Motor neuron (in vitro differentiated cells): ENCODE measurements at places on chromosomes 16 and 17.

DNA sequence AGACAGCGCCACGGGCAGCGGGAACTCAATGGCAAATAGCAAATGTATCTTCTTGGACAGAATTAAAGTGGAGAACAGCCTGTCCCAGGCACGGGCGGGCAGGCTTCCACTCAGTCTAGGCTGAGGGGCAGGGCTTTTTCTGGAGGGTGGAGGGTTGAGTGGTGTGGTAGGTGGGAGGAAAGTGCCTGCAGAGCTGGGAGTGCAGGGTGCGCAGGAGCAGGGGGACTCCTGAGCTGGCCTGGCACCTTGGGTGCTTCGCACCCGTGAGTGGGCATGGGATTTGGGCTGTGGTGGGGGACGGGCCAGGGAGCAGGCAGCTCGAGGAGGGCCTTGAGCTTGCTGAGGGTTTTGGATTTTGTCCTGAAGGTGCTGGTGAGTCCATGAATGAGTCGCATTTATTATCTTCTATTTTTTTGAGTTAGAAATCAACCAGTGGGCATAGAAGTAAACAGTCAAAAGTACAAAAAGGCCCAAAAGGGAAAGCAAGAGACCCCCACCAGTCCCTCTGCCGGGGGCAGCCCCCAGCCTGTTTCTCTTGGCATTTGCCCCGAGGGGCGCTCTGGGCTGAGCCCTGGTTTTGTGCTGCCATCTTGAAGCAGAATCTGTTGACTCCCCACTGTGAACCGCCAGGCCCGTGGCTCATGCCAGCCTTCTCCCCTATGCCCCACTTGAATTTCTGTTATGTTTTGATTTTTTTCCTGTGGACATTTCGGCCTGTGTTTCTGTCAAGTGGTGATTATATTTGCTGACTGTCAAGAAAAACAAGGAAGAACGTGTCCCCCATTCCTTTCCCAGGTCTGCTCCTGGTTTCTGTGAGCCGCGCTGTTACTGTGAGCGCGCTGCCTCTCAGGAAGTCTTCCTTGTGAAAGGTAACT, 8.2 kb downstream of the ADORA2B start:
- no peak for ATAC-seq

DNA sequence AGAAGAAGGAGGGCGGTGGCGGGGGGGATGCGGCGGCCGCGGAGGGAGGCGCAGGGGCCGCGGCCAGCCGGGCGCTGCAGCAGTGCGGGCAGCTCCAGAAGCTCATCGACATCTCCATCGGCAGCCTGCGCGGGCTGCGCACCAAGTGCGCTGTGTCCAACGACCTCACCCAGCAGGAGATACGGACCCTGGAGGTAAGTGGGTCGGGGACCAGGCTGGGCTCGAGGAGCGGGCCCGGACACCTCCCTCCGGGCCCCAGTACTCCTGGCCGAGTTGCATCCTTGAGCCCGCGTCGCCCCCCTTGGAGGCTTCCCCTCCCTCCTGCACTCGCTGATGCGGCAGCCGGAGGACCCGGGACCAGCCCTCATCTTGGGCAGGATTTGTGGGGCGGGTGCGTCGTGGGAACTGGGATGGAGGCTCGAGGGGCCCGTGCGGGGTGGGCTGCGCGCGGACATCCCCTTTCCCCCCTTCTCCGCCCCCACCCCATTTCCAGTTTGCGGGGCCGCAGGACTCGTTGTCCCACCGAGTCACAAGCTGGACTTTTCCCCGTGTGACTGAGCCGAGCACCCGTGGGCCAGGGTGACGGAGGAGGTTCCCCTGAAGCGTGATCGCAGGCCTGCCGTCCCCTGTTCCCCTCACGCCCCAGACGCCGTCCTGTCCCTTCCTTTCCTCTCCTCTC, 572 bp downstream of the KSR1 start:
- ATAC-seq = peak; percentile 37

- peak; percentile 39 for ATAC-seq
These were observed 3.1 kb downstream of the NATD1 start for GRCh38 chr17:21249920-21250703.

GRCh38 chr16:89031715-89032659, 55.0 kb upstream of the CBFA2T3 start:
- ATAC-seq = no peak

DNA sequence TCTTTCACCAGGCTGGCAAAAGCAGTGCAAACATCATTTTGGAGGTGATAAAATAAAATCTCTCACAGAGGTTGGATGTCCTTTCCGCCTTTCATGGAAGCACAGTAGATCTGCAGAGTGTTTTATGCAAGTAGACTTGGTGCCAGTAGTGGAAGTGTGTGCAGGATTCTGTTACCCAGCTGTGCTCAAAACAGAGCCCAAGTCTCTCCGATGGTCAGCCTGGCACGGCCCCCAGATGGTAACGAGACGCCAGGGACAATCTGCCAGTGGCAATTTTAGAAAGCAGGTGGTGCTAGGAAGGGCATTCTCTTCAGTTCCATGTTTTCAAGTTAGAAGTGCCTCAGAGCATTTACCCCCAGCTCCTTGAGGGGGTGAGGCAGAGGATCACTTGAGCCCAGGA, 1.5 kb upstream of the MTHFSD start:
- no peak for ATAC-seq

DNA sequence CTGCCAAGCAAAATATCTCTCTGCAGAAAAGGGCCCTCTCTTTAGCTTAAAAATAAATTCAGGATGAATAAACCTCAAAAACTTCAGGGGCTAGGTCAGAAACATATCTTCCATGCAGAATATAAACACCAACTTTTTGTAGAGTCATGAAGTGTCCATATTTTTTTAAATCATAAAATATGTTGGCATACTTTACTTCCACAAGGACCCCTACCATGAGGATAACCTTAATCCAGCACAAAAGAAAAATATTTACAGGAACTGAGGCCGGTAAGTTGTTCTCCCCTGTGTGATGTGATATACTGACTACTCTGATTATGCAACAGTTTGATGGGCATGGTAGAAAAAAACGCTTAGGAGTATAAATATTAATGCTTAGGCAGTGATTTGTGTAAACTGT, 264.8 kb upstream of the CDH11 start:
- ATAC-seq = no peak

- ATAC-seq = peak; percentile 26
These were observed 401.6 kb upstream of the CDH11 start for GRCh38 chr16:65523283-65523944.

DNA sequence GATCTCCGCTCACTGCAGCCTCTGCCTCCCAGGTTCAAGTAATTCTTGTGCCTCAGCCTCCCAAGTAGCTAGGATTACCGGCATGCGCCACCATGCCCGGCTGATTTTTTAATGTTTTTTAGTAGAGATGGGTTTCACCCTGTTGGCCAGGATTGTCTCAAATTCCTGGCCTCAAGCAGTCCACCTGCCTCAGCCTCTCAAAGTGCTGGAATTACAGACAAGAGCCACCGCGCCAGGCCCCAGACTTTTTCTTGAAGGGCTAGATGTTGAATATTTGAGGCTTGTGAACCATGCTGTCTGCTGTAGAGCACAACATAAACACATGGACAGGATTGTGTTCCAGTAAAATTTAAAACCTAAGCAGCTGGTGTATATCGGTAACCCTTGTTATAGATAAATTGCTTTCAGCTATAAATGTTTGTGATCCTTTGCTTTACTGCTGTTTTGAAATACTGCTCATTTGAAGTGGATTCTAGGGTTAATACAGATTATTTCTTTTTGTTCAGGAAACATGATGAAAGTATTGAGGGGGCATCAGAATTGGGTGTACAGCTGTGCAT, 12.4 kb downstream of the WSB1 start:
- ATAC-seq = peak; percentile 52

DNA sequence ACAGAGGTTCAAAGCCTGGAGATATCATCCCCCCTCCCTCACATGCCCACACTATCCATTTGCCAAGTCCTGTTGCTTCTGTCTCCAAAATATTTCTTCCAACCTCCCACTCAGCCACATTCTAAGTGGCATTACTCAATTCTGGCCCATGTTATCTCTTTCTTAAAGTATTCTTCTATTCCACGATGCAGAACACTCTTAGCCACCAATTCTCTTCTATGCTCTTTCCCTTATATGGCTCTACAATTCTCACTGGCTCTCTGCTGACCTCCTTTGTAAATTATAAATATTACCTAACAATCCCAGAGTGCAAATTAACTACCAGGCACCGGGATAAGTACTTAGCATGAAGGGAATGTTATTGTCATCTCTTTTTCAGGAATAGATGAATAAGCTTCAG, 82.4 kb downstream of the KCNJ2 start:
- ATAC-seq = no peak

DNA sequence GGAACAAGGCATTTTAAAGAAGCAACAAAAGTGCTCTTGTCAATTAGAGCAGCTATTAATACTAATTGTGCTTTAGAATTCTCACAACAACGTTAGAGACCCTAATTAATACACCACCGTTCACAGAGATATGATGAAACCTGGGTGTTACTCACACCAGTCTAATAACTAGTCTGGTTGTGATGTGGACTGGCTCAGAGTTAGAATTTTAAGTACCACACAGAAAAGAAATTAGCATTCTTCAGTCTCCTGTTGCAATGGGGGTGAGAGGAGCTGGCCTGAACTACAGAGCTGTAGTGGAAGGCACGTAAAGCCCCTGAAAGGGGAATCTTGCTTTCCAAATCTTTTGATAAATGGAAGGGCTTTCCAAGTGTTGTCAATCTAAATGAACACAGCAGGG, 240.8 kb upstream of the TOX3 start:
- no peak for ATAC-seq

- no peak for ATAC-seq
These were observed 13.7 kb upstream of the TMEM132E start for GRCh38 chr17:34565713-34566112.

DNA sequence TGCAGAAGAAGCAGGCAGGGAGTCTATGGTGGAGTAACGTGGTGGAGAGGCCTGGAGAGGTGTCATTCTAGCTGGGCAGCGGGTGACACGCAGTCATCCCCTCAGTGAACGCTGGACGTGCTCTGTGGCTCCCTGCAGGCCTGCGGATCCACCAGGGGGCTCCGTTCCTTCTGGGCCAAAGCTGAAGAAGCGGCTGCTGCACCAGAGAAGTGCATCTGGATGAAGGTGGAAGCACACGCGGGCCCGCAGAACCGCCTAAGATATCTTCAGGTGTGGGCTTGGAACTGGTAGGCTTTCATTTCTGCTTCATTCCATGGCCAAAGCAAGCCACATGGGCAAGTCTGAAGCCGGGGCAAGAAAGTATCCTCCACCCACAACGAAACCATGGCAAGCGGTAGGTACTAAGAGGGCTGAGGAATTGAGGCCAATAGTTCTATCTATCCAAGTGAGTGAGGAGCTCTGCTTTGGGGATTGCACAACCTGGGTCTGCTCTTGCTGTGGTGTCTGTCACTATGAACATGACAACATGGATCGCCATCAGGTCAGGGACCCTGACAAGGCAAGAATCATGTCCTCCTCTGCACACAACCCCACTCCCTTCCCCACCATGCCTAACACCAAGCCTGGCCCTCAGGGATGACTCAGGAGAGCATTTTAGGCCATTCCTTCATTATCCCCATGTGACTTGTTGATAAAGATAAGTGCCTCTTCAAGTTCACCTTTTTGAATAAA, 78.9 kb upstream of the FBXO47 start:
- no peak for ATAC-seq

DNA sequence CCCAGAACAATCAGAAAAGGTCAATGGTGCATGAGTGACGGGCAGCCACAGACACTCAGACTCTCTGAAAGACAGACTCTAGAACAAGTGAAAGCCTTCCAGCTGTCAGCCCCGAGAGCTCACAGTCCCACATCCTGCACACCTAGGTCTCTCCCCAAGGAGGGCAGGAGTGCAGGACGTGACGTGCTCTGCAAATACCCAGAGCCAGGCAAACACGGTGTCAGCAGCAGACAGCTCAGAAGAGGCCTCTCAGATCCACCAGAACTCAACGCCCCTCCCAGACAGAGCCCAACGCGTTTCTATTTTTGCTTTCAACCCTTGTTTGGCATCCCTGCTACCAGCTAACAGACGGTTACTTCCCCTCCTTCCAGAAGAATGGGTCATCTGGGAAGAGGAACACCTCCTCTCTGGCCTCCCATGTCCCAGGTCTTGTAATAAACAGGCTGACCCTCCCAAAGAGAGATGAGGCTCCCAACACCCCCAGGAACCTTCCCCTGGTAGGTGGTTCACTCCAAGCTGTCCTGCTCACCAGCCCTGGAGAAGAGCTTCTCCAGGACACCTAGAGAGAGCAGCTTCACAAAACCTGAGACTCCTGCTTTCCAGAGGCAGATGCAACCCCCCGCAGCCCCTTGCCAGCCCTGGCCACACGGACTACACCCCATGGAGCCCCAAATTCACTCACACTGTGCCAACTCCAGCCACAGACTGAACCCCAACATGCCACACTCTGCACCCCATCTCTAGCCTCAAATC, 7.6 kb downstream of the PITPNM3 start:
- no peak for ATAC-seq

DNA sequence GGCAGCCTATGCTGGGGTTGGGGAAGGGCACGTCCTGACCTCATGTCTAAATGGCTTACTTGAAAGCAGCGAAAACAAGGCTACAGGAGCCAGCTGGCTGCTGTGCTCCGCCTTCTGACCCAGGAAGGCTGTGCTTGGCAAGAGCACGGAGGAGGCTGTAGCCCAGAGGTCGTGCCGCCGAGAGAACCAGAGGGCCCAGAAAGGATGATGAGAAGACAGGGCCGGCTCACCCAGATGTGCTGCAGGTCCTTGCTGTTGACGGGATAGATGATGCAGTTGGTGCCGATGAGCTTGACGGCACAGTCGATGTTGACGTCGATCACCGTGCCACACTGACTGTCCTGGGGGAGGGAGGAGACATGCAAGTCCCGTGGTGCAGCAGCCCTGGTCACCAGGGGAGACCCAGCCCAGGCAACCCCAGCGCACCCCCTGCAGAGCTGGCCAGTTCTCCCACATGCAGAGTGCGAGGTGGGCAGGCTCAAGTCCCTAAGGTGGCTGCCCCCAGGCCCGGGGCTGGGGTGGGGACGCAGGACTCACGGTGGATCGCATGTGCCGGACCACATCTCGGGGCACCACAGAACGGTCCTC, 20.7 kb downstream of the SPHK1 start:
- ATAC-seq = no peak

GRCh38 chr17:38605411-38605840, 326 bp downstream of the SRCIN1 start:
- ATAC-seq = peak; percentile 52

GRCh38 chr16:46613352-46613751, 7.8 kb downstream of the SHCBP1 start:
- no peak for ATAC-seq

DNA sequence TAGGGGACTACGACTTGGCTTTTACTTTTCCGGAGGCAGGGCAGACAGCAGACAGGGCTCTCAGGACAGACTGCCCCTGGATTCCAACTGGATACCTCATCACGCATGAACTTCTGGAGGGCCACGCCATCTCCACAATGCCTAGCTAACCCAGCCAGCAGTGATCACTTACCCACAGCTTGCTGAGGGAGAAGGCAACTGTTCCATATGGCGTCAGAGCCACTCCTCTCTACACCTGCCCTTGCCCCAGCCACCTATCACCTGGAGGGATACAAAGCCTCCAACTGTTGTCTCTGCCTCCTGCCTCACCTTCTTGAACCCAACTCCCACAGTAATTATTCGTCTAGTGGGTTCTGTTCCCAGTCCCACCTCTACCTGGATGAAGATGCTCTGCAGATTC, 8.8 kb downstream of the MYO19 start:
- no peak for ATAC-seq

- ATAC-seq = no peak
These were observed 103.8 kb downstream of the CLEC16A start for GRCh38 chr16:11047939-11048800.
